Activated T-cell treated with anti-CD3 and anti-CD28 coated beads, Interleukin-2, amount 50 U/mL, for 24 hours (primary cell): ENCODE measurements at places on chromosomes 3 and 15.

DNA sequence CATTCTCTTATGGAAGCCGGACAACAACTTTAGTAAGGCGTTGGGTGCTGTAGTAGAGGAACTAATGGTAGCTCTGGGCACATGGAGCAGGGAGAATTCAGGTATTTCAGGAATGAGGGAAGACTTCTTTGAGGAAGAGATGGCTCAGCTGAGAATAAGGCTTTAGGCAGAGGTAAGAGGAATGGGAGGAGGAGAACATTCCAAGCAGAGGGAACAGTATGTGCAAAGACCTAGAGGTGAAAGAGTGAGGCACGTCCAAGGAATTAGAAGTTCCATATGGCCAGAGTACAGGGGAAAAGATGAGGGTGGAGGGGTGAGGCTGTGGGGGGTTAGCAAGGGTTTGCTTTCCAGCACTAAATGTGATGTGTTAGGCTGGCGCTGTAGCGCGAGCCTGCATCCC, 1.6 kb upstream of the SV2B start:
- H3K4me3 ChIP-seq: no peak overlapping the region
- no peak overlapping the region for H3K27ac ChIP-seq
- H3K4me1 ChIP-seq: peaks cover 21% of the 10 kb centered on the region
- no peak for DNase-seq
- no peaks in the 10 kb centered on the region for H3K36me3 ChIP-seq
- peaks cover 78% of the 10 kb centered on the region for H3K27me3 ChIP-seq

DNA sequence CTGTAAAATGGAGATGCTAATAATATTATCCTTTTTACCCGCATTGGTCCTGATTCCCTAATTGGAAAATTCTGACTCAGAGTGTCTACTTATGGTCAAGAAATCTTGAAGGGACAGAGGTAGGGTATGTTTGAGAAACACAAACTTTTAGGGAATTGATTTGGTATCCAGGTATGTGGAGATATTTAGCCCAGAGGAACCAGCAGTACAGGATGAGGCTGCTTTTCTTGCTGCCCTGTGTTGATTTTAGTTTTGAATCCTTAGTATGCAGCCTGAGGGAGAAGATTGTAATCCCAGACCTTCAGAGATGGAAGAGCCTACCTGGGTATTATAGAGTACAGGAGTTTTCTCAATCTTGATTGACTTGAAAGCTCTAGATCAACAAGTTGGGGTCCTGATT, 569.1 kb downstream of the PDCD6IP start:
- no peak for DNase-seq
- no peak overlapping the region for H3K4me3 ChIP-seq
- H3K27ac ChIP-seq: no peak overlapping the region
- no peaks in the 10 kb centered on the region for H3K27me3 ChIP-seq
- no peaks in the 10 kb centered on the region for H3K4me1 ChIP-seq

- no peak overlapping the region for H3K27ac ChIP-seq
- no peak overlapping the region for H3K4me3 ChIP-seq
- peaks cover 69% of the 10 kb centered on the region for H3K36me3 ChIP-seq
- H3K4me1 ChIP-seq: peaks cover 9% of the 10 kb centered on the region
- DNase-seq: no peak
These were observed 278.2 kb downstream of the ISL2 start for GRCh38 chr15:76614725-76615124.

DNA sequence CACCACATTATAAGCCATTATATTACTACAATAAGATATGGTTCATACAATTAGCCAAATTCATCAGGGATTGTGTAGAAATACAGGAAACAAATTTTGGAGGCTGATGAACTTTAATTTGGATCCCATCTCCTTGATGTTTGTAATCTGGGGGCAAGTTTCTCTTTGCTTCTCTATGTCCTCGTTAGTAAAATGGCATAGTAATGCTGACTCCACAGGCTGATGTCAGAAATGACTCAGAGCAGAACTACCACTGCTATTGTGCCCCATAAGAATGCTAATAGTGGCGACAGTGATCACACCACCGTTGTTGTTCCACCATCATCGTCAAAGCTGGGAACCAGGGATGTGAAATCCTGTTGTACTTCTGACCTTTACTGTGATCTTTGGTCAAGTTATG, 722.3 kb upstream of the LMCD1 start:
- no peaks in the 10 kb centered on the region for H3K4me1 ChIP-seq
- no peaks in the 10 kb centered on the region for H3K36me3 ChIP-seq
- DNase-seq: no peak
- no peak overlapping the region for H3K27ac ChIP-seq
- no peaks in the 10 kb centered on the region for H3K27me3 ChIP-seq

DNA sequence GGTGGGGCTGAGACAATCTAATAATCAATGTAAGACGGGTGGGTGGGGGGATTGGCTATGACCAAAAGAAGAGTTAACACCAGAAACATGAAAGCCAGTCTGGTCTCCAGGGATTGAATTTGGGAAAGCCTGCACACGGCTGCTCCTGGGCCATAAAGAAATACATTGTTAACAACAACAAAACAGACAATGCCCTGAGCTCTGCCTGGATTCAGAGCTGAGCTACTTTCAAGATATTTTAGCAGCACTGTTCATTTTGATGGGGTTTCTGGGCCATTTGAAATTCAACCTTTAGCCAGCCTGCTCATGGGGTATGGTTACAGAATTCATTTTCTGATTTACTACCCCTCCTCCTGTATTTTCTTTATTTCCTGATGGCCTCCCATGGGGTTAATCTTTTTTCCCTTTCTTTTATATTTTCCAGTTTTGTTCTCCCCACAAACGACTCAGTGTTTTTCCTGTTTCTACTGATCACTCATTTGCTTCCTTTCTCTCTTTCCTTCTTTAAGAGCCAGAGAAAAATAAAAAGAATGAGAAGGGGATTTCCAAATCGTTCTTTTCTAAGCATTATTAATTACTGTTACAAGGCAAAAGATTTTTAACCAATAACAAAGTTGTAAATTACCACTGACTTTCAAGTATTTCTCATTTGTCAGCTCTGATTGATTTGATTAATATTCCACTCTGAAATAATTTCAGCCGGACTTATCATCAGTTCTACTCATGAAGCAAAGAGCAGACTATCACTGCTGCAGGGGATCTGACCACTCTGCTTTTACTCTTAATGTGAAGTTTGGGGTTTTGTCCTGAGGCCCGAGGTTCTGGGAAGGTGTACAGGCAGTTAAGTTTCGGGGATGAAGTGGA, 19.6 kb downstream of the NR2F2 start:
- no peaks in the 10 kb centered on the region for H3K36me3 ChIP-seq
- no peak overlapping the region for H3K4me3 ChIP-seq
- peaks cover 5% of the 10 kb centered on the region for H3K4me1 ChIP-seq

DNA sequence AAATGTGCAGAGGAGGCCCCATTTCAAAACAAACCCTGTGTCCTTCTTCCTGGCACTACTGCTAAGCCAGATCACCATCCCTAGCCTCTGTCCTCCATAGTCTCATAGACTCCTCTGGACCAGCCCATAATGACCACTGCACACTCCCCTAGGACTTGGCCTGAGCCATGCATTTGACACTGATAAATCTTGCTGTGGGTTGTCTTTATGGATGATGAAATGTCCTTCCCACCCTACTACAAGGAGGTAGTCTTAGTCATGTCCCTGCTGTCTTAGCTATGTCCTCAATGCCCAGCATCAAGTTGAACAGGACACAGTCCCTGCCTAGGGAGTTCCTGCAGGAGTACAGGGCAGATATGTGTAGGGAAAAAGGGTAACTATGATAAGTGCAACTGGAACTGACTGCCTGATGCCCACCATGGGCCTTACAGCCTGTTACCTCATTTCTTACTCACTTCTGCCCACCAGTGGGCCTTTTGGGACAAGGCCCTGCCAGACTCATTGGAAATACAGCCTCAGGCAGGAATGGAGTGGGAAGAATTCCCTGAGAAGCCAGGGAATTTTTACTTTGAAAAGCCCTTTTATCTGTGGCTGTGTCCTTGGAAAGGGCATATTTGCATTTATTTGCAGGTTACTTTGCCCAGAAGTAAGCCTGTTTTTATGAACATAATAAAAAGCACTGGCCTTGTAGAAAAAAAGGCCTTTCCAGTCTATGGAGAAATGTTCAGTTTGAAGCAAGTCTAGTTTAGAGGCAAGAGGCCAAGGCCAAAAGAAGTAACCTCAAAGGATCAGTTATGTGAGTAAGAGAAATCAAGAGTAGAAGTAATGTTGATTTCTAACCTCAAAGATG, 199.6 kb upstream of the EIF1B start:
- H3K4me1 ChIP-seq: no peaks in the 10 kb centered on the region
- no peaks in the 10 kb centered on the region for H3K27me3 ChIP-seq
- H3K36me3 ChIP-seq: no peaks in the 10 kb centered on the region
- no peak overlapping the region for H3K4me3 ChIP-seq
- H3K27ac ChIP-seq: no peak overlapping the region
- DNase-seq: no peak

GRCh38 chr3:32240159-32240545, 1.7 kb downstream of the CMTM8 start:
- H3K4me3 ChIP-seq: peak overlapping the region; percentile 82
- H3K4me1 ChIP-seq: peaks cover 44% of the 10 kb centered on the region
- H3K36me3 ChIP-seq: no peaks in the 10 kb centered on the region
- no peak overlapping the region for H3K27ac ChIP-seq
- H3K27me3 ChIP-seq: peaks cover 11% of the 10 kb centered on the region

DNA sequence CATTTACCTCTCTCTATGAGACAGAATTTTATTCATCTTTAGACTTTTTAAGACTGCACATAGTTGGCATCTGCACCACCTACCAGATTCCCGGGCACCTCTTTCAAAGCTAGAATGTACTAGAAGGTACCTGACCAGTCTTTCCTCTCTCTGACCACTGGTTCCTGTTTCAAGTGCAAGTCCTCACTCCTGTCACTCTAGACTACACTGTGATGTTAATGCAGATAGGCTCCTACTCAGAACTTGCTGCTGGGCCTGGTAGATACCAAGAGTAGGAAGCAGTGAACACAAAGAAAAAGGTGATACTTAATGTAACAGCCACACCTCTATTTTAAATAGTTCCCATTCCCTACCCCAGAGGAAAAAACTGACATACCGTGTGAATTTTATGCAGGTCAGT, 8.1 kb upstream of the TCAIM start:
- DNase-seq: no peak
- no peaks in the 10 kb centered on the region for H3K36me3 ChIP-seq
- H3K27me3 ChIP-seq: peaks cover 33% of the 10 kb centered on the region
- no peak overlapping the region for H3K27ac ChIP-seq
- no peaks in the 10 kb centered on the region for H3K4me1 ChIP-seq

GRCh38 chr3:57048052-57048671, 12.3 kb upstream of the SPATA12 start:
- no peaks in the 10 kb centered on the region for H3K36me3 ChIP-seq
- peaks cover 4% of the 10 kb centered on the region for H3K27me3 ChIP-seq
- H3K4me3 ChIP-seq: no peak overlapping the region

- no peaks in the 10 kb centered on the region for H3K27me3 ChIP-seq
- no peak for DNase-seq
- peaks cover 48% of the 10 kb centered on the region for H3K4me1 ChIP-seq
- H3K27ac ChIP-seq: peak overlapping the region; percentile 41
- H3K4me3 ChIP-seq: no peak overlapping the region
These were observed 12.2 kb downstream of the RNF111 start for GRCh38 chr15:58999694-59000093.

DNA sequence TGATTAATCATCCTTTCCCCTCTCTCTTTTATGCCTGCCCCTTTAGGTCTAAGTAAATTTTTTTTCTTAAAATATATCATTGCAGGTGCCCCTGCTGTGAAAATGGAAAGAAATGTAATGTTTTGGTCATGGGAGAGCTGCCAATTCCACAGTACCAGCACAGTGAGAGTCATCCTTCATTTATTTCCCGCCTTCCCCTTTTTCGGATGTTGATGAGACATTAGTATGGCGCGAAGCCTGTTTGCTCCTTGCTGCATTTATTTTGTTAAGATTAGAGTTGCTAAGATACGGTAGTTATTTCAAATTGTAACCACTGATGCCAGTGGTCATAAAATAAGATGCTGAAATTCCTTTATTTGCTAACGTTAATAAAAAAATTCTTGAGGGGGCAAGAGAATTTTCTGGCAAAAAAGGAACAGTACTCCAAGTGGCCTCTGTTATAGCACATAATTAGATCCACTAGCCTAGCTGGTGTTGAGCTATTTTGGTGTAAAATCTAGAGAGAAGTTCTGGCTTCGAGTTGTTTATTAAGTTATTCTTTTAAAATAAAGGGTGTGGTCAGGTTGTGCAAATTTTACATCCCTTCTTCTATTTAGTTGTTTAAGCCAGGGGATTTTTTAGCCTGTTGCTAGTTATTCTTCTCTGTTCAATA, 62.8 kb downstream of the MDFIC2 start:
- no peaks in the 10 kb centered on the region for H3K36me3 ChIP-seq
- no peaks in the 10 kb centered on the region for H3K4me1 ChIP-seq
- H3K4me3 ChIP-seq: no peak overlapping the region
- no peak for DNase-seq
- peaks cover 12% of the 10 kb centered on the region for H3K27me3 ChIP-seq

GRCh38 chr15:95498961-95499360, 831.5 kb upstream of the NR2F2 start:
- no peak overlapping the region for H3K4me3 ChIP-seq
- H3K36me3 ChIP-seq: no peaks in the 10 kb centered on the region
- H3K4me1 ChIP-seq: peaks cover 23% of the 10 kb centered on the region
- H3K27me3 ChIP-seq: peaks cover 17% of the 10 kb centered on the region
- H3K27ac ChIP-seq: no peak overlapping the region

DNA sequence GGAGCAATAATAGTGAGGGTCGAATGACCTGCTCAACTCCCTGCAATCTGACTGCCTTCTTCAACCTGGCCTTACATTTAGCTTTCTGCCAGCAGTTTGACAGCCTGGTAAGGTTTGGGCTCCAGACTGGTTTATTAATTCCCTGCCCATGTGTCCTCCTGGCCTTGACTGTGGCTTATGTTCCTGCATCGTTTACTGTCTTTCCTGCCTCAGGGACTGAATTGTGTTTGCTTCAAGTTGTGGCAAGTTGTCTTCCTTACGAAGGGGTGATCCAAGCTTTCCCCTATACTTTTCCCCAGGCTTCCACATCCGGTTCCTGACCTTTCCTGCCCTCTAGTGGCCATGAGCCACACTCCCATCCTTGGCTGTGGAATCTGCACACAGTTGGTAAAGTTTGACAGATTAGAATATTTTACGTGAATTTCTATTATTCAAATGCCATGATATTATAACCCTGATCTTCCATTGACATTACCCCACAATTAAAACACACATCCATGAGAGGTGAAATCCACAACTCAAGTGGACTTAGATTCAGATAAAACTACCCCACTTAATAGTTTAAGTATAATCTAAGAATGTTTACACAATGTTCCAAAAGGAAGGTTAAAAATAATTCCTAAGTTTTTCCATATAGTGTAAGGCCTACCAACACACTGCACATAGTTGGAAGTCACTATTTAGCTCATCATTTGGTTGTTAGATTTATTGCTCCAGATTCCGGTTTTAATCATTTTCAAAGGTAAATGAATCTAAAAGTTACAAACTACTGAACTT, 95.7 kb downstream of the NEDD4 start:
- peaks cover 10% of the 10 kb centered on the region for H3K4me1 ChIP-seq
- no peak overlapping the region for H3K27ac ChIP-seq
- no peaks in the 10 kb centered on the region for H3K36me3 ChIP-seq
- no peaks in the 10 kb centered on the region for H3K27me3 ChIP-seq

GRCh38 chr15:48367483-48367882, 36.3 kb downstream of the DUT start:
- H3K27me3 ChIP-seq: peaks cover 20% of the 10 kb centered on the region
- no peaks in the 10 kb centered on the region for H3K4me1 ChIP-seq
- no peak for DNase-seq
- H3K4me3 ChIP-seq: no peak overlapping the region
- no peaks in the 10 kb centered on the region for H3K36me3 ChIP-seq
- H3K27ac ChIP-seq: no peak overlapping the region
